ENCODE measurements at places on chromosomes 2 and 18. TPM values are rescaled to one million over a fixed set of nuclear protein-coding genes. Genes with fewer than 3 reads are reported as not detected.

DNA sequence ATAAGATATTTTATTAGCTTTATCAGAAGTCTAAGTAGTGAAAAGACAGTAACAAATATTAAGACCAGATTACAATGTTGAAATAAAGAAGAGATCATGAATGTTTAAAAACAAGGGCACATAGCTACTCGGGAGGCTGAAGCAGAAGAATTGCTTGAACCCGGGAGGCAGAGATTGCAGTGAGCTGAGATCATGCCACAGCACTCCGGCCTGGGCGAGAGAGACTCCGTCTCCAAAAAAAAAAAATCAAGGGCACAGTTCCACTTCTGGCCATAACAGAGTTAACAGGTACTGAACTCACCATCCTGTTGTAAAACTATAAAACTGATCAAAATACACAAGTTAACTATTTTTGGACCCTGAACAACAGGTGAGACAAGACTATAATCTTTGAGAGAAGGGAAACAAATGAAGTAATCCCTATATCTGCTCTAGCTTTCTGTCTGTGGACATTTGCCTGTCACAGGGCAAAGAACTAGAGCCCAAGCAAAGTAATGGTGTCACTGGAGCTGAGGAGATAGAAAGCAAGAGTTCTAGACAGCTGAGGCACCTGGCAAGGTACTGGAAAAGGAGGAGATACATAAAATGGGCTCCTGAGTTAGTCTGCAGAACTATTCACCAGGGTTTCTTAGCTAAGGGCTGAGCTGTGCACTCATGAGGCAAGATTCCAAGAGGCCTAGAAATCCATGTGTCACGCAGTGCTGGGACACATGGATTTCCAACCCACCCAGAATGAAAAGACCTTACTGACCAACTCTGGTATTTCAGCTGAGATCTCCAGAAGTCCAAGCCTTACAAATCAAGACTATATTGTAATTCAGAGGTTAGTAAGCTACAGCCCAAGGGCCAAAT, 15.2 kb downstream of the MMADHC start:
- peaks cover 6% of the 10 kb centered on the region for H3K4me1 ChIP-seq
- peak overlapping the region; percentile 68 for H3K27ac ChIP-seq
- no peaks in the 10 kb centered on the region for H3K36me3 ChIP-seq
- no peak overlapping the region for H3K4me3 ChIP-seq
- H3K27me3 ChIP-seq: no peaks in the 10 kb centered on the region

DNA sequence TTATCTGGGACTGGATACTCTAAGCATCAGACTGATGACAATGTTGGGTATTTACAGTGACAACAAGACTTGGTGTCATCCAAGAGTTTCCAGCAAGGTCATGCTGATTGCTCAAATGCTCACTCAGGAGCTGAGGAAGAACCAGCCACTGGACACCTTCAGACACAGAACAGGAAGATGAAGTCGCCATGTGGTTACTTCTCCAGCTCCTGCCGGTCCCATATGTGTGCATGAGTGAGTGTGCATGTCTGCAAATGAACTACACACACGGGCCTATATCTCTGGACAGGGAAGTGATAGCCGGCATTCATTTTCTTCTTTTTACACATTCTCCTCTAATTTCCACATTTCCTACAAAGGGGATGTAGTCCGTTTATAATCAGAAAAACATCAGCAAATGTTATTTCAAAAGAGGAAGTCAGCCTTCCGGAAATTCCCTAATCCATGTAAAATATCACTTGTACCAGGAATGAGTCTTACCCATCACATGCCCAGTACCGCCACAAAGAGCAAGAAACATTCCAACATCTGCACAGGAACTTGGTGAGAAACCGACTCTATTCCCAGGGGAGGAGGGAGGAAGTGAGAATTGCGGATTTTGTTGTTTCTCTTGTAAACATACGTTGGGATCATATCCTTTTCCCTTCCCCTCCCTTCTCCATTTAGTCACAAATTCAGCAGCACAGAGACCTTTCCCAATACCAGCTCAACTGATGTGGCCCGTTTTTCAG, 10.8 kb downstream of the RFX8 start:
- H3K4me3 ChIP-seq: no peak overlapping the region
- H3K36me3 ChIP-seq: no peaks in the 10 kb centered on the region
- no peak for DNase-seq
- H3K27me3 ChIP-seq: no peaks in the 10 kb centered on the region

GRCh38 chr2:96097951-96098823, 18.2 kb downstream of the ADRA2B start:
- H3K36me3 ChIP-seq: no peaks in the 10 kb centered on the region
- H3K27ac ChIP-seq: peak overlapping the region; percentile 76
- no peak overlapping the region for H3K4me3 ChIP-seq
- no peaks in the 10 kb centered on the region for H3K27me3 ChIP-seq
- H3K4me1 ChIP-seq: peaks cover 14% of the 10 kb centered on the region
- DNase-seq: no peak

DNA sequence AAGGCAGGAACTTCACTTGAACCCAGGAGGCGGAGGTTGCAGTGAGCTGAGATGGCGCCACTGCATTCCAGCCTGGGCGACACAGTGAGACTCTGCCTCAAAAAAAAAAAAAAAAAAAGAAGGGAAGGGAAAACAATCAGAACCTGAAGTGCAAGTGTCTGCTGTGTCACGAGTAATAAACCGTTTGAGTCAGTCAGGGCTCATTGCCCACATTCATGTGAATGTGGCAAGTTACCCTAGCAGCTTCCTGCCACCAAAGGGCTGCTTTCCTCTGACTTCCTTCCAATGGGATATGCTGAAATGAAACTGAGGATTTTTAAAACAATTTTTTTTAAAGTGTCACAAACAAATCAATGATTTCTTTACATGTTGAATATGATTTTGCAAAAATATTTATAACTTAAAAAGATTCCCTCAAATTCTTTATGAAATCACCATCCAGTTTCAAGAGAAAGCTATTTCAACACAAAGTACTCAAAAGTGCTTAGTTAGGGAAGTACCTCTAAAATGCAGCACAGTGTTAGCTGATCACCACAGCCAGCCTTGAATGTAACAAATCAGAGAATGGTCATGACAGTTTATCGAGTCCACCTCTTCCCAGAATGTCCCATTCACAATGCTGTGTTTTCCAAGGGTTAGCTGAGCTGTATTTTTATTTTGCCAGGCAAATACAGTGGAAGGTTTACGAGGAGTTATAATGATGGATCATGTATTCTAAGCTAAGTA, 36.4 kb downstream of the WDSUB1 start:
- peaks cover 10% of the 10 kb centered on the region for H3K4me1 ChIP-seq
- peak overlapping the region; percentile 62 for H3K27ac ChIP-seq
- no peaks in the 10 kb centered on the region for H3K36me3 ChIP-seq
- no peaks in the 10 kb centered on the region for H3K27me3 ChIP-seq
- peak; percentile 65 for DNase-seq
- H3K4me3 ChIP-seq: peak overlapping the region; percentile 18

DNA sequence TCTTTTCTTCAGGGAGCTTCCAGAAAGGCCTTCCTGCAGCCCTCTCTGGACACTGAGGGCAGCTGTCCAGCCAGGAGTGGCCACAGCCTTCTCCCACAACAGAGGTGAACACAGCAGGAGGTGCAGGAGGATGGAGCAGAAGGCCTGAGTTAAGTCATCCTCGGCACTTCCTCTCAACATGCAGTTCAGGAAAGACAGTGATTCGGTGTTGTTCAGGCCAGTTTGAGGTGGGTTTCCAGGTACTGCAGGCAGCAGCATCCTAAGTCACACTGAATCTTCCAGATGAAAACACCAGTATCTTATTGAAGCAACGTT, 225.3 kb upstream of the PXDN start:
- no peak for DNase-seq
- H3K4me1 ChIP-seq: no peaks in the 10 kb centered on the region
- H3K4me3 ChIP-seq: no peak overlapping the region
- no peak overlapping the region for H3K27ac ChIP-seq
- no peaks in the 10 kb centered on the region for H3K27me3 ChIP-seq

- DNase-seq: no peak
- no peaks in the 10 kb centered on the region for H3K36me3 ChIP-seq
- H3K27ac ChIP-seq: no peak overlapping the region
- peaks cover 5% of the 10 kb centered on the region for H3K27me3 ChIP-seq
- peaks cover 5% of the 10 kb centered on the region for H3K4me1 ChIP-seq
- H3K4me3 ChIP-seq: no peak overlapping the region
These were observed 14.9 kb downstream of the B3GNT7 start for GRCh38 chr2:231410293-231411004.

DNA sequence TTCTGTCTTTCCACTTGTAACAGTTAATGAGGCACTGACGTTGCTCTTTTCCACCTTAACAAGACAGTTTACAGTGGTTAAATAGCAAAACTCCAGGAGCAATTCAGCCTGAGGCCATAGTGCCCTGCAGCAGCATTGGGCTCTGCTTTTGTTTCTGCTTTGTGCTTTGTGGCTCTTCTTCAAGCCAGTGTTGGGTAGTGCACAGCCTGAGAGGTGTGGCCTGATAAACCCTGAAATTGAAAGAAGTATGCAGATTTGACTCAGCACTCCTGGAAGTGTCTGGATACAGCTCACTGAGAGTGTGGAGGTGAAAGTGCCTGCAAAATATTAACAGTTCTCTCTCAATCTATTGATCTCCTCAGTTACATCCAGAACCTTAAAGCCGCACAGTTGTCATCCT, 63.0 kb downstream of the STK25 start:
- H3K4me3 ChIP-seq: no peak overlapping the region
- no peaks in the 10 kb centered on the region for H3K27me3 ChIP-seq
- peaks cover 21% of the 10 kb centered on the region for H3K36me3 ChIP-seq
- no peak for DNase-seq
- H3K27ac ChIP-seq: no peak overlapping the region
- no peaks in the 10 kb centered on the region for H3K4me1 ChIP-seq

GRCh38 chr18:57352761-57353136, 392 bp downstream of the ST8SIA3 start:
- H3K27ac ChIP-seq: no peak overlapping the region
- H3K4me1 ChIP-seq: no peaks in the 10 kb centered on the region
- H3K4me3 ChIP-seq: no peak overlapping the region
- H3K36me3 ChIP-seq: no peaks in the 10 kb centered on the region
- DNase-seq: no peak

DNA sequence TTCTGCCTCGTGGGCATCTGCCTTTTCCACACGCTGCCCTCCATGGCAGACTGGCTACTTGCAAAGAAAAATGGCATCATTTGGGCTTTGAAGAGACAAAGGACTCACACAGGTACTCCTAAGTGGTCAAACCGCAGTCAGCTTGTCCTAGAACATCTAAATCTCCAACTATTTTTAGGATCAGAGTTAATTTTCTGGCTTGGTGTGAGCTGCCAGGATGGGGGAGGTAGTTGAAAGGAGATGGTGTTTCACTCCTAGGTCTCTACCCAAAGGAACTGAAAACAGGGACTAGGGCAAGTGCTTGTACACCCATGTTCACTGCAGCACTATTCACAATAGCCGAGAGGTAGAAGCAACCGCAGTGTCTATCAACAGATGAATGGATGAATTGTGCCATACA, 107.9 kb upstream of the ATL2 start:
- no peaks in the 10 kb centered on the region for H3K36me3 ChIP-seq
- peaks cover 26% of the 10 kb centered on the region for H3K4me1 ChIP-seq
- no peaks in the 10 kb centered on the region for H3K27me3 ChIP-seq
- peak; percentile 39 for DNase-seq

GRCh38 chr2:111927723-111928122, 29.3 kb downstream of the MERTK start:
- no peaks in the 10 kb centered on the region for H3K4me1 ChIP-seq
- no peaks in the 10 kb centered on the region for H3K27me3 ChIP-seq
- DNase-seq: no peak
- no peaks in the 10 kb centered on the region for H3K36me3 ChIP-seq
- H3K27ac ChIP-seq: no peak overlapping the region

DNA sequence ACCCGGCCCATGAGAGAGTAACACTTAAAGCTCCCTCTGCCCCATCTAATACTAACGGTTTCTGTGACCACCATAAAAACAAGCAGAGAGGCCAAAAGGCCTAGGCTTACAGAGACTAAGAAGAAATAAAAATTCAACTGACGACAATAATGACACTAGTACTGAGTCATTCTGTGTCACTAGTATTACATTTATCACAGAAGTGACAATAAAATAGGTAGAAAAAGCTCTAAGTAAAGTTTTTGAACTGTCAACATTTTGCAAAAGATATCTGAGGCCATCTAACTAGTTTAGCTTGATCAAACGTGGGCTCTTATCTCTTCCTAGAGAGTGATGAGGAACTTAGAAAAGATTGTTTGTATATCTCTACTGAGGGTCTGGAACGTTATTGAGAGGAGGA, 35.6 kb downstream of the AP1S3 start:
- H3K4me1 ChIP-seq: no peaks in the 10 kb centered on the region
- H3K27me3 ChIP-seq: no peaks in the 10 kb centered on the region
- no peak overlapping the region for H3K4me3 ChIP-seq
- H3K27ac ChIP-seq: no peak overlapping the region
- H3K36me3 ChIP-seq: no peaks in the 10 kb centered on the region

- no peak for DNase-seq
- H3K4me1 ChIP-seq: peaks cover 11% of the 10 kb centered on the region
- no peak overlapping the region for H3K27ac ChIP-seq
These were observed 42.3 kb upstream of the NCOA1 start for GRCh38 chr2:24448797-24449196.

GRCh38 chr2:190213441-190214335, 105.9 kb downstream of the HIBCH start:
- no peaks in the 10 kb centered on the region for H3K4me1 ChIP-seq
- H3K27me3 ChIP-seq: no peaks in the 10 kb centered on the region
- DNase-seq: no peak
- H3K36me3 ChIP-seq: peaks cover 4% of the 10 kb centered on the region

GRCh38 chr2:83058683-83059082, 1400.4 kb downstream of the SUCLG1 start:
- DNase-seq: no peak
- no peaks in the 10 kb centered on the region for H3K27me3 ChIP-seq
- no peak overlapping the region for H3K4me3 ChIP-seq
- no peaks in the 10 kb centered on the region for H3K4me1 ChIP-seq
- H3K27ac ChIP-seq: no peak overlapping the region

DNA sequence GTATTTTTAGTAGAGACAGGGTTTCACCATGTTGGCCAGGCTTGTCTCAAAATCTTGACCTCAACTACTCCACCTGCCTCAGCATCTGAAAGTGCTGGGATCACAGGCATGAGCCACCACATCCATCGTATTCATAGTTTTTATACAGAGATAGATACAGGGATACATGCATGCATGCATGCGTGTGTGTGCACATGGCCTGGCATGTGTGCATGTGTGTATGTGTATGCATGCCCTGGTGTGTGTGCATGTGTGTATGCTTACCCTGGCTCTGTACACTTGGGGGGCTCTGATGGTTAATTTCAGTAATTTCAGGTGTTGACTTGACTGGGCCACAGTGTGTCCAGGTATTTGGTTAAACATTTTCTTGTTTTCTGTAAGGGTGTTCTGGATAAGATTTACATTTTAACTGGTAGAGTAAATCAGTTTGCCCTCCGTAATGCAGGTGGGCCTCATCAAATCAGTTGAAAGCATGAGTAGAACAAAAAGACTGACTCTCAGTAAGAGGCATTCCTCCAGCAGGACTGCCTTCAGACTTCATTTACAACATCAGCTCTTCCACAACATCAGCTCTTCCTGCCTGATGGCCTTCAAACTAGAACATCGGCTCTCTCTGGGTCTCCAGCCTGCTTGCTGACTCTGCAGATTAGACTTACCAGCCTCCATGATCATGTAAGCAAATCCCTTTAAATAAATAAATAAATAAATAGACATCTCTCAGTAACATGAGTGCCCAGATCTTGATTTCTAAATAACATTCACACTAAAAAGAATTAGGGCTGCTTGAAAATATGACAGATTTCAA, 30.8 kb downstream of the SESTD1 start:
- H3K36me3 ChIP-seq: no peaks in the 10 kb centered on the region
- no peak overlapping the region for H3K27ac ChIP-seq
- no peak overlapping the region for H3K4me3 ChIP-seq
- peaks cover 28% of the 10 kb centered on the region for H3K4me1 ChIP-seq

Gene MMADHC
- 197 TPM for total RNA-seq

Gene CRYGD
- total RNA-seq: not detected

Gene SH3BP4
- 10.2 TPM for total RNA-seq

Gene LCT
- not detected for total RNA-seq

Gene C2orf78
- not detected for total RNA-seq

Gene TGFA
- 0.05 TPM for total RNA-seq

Gene PLCL1
- 9.2 TPM for total RNA-seq

Measured in gastrocnemius medialis (tissue), 4 donors.